Stimulated activated CD8-positive, alpha-beta memory T cell treated with anti-CD3 and anti-CD28 coated beads, Interleukin-12 subunit alpha, Interleukin-12 subunit beta, amount 100 ng/mL, for 4 hours (primary cell): ENCODE measurements at places on chromosomes 16 and 17.

DNA sequence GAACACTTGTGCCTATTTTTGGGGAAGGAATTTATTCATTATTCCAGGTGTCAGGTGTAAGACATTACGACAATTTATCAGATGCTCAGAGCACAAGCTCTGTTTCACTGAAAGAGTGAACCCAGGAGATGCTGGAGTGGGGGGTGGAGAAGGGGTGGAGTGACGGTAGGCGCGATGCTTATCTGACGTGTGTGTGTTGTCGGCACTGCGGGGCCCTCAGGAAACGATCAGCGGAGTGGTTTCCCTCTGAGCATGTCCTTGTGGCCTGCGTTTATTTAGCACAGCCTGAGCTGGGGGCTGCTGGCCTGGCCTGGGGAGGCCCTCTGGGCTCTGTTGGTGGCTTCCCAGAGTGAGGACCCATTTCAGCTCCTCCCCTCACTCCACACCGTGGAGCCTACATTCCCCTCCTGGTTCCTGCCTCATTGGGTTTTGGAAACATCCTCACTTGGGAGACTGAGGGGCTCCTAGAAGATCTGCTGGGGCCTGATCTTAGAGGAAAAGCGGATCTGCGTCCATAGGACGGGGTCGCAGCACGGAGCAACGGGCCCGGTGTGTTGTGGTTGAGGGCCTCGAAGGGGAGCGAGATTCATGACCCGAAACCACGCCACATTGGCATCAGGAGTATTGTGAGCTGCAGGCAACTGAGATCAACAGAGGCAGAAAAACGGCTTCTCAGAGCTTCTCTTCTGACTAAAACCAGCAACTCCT, 19.0 kb upstream of the GNG13 start:
- no peak for DNase-seq

DNA sequence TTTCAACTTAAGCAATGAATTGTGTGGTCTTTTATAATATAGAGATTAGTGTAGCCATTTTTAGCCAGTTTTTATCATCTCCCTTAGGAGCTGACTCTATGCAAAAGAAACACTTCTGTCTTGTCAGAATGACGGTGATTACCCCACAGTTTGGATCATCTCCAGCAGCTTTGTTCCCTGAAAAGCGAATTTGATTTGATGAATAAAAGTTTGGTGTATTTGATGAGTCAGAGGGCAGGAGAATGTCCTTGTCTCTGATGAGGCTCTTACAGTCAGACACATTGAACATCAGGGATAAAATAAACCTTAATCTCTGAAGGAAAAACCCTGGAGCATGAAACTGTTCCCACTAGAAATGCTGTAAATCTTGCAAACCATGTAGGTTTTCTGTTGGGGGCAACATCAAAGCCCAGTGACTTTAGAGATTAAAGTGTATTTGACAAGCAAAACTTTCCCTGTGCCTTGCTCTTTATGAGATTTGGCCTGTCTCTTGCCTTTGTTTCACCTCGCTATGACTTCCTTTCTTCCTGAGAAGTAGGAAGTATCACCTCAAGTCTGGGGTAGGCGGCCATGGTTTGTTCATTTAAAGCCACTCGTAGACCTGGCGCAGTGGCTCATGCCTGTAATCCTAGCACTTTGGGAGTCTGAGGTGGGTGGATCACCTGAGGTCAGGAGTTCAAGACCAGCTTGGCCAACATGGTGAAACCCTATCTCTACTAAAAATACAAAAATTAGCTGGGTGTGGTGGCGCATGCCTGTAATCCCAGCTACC, 209.3 kb downstream of the FTO start:
- DNase-seq: no peak

DNA sequence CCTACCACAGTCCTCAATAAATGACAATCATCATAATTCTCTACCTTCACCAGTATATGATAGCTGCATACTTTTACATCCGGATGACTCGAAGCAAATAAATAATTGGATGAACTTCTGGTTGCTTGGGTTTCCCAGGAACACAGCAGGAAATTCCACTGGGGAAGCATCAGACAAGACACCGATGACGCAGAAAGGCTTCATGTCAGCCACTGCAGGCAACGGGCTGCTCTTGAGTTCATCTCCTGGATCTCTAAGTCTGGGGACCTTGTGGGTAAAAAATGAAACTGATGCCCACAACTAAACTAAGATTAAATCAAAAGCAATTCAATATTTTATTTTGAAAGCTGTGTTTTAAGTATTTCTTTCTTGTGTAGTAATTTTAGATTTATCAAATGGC, 472.1 kb upstream of the C16orf82 start:
- no peak for DNase-seq

DNA sequence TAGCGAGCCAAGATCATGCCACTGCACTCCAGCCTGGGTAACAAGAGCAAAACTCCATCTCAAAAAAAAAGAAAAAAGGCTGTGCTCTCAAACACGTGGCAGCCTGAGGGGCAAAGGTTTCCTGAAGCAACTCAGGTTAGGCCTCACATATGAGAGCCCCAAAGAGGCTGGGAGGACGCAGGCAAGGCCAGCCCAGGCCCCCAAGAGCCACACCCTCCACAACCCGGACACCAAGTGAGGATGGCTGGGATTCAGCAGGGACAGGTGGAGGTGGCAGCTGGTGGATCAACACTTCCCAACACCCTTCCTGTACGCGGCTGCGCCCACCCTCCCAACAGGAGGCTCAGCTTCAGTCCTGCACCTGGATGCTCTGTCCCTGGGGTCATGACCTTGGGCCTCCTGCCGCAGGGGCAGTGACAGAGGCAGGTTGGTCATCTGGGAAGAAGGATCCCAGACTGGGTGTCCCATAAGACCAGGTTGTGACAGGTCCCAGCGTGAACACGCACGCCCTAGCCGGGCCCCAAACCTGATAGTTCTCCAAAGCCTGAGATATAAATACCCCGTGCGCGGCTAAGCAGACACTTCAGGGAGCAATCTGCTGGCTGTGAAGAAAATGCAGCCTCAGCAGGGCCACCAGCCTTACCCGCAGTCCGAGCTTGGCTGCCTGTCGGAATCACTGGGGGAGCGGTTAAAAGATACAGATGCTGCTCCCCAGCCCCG, 78.1 kb downstream of the TIMM22 start:
- DNase-seq: no peak

- DNase-seq: no peak
These were observed 27.1 kb upstream of the CIITA start for GRCh38 chr16:10849736-10850477.

DNA sequence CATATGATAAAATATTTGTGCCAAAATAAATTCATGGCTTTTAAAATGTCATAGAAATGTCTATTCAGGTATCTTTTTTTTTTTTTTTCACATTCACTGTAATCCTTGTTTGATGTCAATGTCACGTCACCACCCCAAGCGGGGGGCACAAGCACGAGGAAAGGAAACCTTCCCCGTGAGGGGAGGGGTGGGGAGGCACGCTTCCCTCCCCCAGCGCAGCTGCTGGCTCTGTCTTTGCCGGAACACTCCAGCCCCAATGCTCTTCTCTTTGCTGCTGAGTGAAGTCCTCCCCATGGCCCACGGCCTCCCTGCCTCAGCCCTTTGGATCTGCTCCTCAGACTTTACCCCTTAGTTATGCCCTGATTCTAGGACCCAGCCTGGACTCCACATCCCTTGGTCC, 1.5 kb downstream of the SLC35G3 start:
- DNase-seq: no peak
